ENCODE measurements at places on chromosomes 12 and 14. TPM values are rescaled to one million over a fixed set of nuclear protein-coding genes. Genes with fewer than 3 reads are reported as not detected.
A peak's percentile ranks its signal among the peaks of the same experiment; 100 is the strongest.

The ABCD2 gene
- 16.2 TPM for total RNA-seq

DNA sequence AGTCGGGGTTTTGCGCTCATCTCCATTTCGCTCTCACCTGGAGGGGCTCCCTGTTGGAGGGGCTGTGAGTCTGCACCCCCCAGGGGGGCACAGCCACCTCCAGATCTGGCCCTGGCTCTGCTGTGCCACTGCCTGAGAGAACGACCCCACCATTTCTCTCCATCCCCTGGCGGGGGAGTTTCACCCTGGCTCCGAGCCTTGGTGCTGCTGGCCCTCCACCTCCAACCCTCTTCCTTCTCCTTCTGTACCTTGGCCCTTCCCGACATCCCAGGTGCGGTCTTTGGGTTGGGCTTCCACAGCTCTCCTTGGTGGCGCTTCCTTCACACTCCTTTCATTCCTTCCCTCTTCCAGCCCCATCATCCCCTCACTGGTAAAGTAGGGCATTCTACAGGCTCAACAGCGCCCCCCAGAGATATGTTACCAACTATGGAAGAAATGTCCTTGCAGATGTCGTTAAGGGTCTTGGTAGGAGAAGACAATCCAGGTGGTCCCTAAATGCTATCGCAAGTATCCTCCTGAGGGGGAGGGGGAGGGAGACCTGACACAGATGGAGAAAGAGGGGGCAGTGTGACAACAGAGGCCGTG lies 16.3 kb downstream of the SERPINA1 start:
- DNase-seq: peak; percentile 35

- no peak for DNase-seq
These were observed 951.8 kb downstream of the SLC6A15 start for GRCh38 chr12:83960767-83961166.

The KERA gene
- not detected for total RNA-seq

GRCh38 chr12:116346222-116346621 lies 68.7 kb upstream of the MED13L start:
- peak; percentile 22 for DNase-seq

The CCDC196 gene
- not detected for total RNA-seq
